AG20443 (cell line): ENCODE measurements at places on chromosomes 7 and 10.
A peak's percentile ranks its signal among the peaks of the same experiment; 100 is the strongest.

DNA sequence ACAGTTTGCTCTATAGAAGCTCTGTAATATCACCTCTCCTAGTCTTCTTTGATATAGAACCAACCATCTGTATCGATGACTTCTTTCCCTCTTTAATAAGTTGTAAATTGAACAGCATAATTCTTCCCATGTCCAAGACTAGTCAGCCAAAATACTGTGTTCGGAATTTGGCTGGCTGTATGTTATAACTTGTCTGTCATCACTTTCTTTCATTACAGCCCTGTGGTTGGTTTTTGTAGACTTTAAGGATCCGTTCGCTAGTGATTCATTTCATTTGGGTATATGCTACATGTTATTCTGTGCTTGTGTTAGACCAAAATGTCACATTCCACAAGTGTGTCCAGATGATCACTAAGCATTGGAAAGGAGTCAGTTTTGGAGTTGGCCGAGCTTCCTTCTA lies 155.4 kb upstream of the ITGB1 start:
- peak; percentile 55 for DNase-seq

DNA sequence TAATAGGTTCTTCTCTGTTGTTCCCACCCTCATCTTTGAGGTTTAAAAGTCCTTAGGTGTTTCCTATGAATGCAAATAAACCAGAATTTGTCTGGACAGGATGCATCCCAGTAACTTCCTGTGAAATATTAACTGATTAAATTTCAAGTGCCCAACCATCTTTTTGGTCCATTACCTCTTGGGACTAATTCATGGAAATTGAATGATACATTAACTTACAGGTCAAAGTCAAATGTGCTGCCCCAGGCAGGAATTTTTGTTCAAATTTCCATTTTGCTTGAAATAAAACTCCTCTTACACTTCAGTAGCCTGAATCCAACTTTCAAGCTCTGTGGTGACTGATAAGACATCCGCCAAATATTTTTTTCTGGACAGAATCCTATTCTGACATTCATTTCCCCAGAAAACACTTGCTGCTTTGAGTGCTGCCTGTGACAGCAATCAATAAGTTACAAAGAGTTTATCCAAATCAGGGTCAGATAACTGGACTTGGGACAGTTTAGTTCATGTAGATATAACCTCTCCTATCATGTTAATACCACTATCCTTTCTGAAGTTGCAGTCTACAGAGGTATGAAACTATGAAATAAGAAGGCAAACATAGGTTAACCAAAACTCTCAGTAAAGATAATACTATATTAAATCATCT lies 383.5 kb downstream of the POM121L12 start:
- no peak for DNase-seq

- no peak for DNase-seq
These were observed 212.8 kb downstream of the IPMK start for GRCh38 chr10:58054881-58055280.

DNA sequence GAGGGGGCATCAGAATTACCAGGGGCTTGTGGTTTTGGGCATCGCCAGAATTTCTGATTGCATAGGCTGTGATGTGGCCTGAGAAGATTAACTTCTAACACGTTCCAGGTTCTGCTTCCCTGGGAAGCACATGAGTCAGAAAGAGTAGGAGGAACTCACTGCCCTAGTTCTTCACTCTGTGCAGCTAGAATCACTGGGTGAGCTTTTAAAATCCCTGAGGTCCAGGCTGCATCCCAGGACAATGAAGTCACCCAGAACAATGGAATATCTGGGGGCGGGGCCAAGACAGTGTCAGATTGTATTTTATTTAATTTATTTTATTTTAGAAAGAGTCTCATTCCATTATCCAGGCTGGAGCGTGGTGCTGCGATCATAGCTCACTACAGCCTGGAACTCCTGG lies 636.5 kb downstream of the CALN1 start:
- DNase-seq: no peak

DNA sequence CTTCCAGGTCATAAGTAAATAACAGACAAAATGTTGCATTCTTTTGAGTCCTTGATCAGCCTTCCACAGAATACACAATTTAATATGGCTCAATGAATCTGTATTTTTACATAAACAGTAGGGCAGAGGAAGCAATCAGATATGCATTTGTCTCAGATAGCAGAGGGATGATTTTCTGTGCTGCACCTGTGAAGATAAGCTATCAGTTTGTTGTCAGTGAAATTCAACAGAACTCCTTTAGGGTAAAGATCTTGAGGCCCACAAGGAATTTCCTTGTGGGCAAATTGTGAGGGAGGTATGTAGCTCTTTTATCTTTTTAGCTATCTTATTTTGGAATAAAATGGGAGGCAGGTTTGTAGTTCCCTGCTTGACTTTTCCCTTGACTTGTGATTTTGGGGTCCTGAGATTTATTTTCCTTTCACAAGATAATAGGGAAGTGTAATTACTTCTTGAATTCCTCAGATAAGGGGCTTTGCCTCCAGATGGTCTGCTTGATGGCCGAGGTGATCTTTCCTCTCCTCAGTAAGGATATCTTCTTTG lies 60.8 kb upstream of the CYP2C18 start:
- DNase-seq: no peak

DNA sequence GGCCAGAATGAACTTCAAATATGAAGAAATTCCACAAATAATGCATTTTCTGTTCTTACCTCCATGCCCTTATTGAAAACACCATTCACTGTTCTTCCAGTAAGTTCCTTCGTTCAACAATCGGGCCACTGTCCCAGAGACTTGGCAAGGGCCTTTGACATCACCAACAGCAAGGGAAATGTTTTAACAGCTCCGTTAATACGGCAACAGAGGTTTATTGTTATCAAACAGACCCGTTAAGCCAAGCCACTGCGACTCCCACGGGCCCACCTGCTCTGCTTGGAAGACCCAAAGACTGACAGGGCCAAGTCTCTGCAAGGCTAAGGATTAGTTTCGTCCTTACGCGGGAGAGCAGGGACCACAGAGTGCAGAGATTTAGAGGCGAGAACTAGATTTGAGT lies 43.4 kb upstream of the LYZL1 start:
- DNase-seq: no peak

- no peak for DNase-seq
These were observed 17.6 kb downstream of the ZDHHC6 start for GRCh38 chr10:112429147-112429546.

- DNase-seq: no peak
These were observed 12.7 kb downstream of the GSTO2 start for GRCh38 chr10:104281694-104282093.

DNA sequence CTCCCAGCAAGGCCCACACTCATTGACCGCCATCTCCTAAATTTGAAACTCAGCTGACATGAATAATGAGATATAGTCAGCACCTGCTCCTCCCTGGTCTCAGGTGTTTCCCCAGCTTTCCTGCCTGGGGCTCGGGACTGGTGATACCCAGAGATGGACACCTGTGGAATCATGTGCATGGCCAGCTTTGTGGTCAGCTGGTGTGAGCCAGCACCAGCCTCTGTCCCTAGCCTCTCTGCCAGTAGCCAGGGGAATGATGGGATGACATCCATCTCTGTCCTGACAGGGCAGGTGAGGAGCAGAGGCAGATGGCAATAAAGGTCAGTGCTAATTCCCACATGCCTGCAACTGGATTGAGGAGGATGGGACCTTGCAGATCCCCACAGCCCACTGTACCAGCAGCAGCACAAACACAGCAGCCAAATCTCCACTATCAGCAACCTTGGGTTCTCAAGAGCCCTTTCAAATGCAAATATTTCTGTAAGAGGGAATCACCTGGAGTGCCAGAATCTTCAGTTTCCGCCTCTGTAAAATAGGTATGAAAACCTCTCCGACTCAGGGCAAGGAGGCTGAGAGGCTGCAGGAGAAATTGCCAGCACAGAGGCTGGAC lies 329.2 kb upstream of the ZMIZ1 start:
- no peak for DNase-seq

GRCh38 chr7:41586931-41587640 lies 115.8 kb downstream of the INHBA start:
- no peak for DNase-seq

- DNase-seq: no peak
These were observed 168.9 kb downstream of the SNX10 start for GRCh38 chr7:26460351-26461085.

DNA sequence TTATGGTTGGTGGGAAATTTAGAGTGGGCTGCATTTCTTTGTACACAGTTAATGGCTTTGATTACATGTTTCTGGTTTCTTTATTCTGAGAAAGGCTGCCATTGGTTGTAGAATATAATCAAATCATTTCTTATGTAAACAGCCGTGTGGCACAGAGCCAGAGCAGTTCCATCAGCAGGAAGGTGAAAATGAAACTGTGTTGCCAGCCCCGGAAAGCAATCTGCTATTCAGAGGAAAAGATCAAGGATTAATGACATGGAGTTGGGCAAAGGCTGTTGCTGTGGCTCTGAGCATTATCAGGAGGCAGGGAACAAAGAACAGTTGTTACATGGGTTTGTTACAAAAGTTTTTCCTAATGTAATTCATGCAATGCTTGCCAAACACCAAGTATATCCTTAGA lies 74.2 kb upstream of the ZNF716 start:
- no peak for DNase-seq

GRCh38 chr7:8831376-8831775 lies 398.0 kb downstream of the NXPH1 start:
- DNase-seq: no peak

- DNase-seq: no peak
These were observed 385.3 kb downstream of the ETV1 start for GRCh38 chr7:13604178-13604577.

GRCh38 chr10:123361832-123362231 lies 207.6 kb downstream of the BUB3 start:
- no peak for DNase-seq

GRCh38 chr7:25313526-25313925 lies 85.2 kb upstream of the NPVF start:
- no peak for DNase-seq

GRCh38 chr10:70756700-70757360 lies 28.3 kb downstream of the TBATA start:
- no peak for DNase-seq

- DNase-seq: no peak
These were observed 368.8 kb downstream of the ADRA2A start for GRCh38 chr10:111445667-111446066.

DNA sequence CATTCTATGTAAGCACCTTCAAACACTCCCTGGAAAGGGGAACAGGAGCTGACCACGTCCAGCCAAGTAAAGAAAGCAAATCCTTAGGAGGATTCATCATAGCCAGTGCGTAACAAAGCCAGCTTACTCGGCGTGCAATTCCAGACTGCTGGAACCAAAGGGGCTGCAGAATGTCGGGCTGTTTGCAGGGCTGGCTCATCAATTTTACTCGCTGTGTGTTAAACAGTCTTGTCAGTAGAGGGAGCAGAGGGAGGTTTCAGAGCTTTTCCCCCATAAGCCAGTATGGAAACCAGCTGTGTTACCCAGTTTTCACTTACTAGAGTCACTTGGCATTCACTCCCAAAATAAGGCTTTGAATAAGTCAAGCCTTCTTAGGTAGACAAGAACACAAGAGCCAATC lies 127.1 kb downstream of the KMT2E start:
- DNase-seq: peak; percentile 70

GRCh38 chr10:87594864-87595263 lies 64.8 kb upstream of the PAPSS2 start:
- no peak for DNase-seq

DNA sequence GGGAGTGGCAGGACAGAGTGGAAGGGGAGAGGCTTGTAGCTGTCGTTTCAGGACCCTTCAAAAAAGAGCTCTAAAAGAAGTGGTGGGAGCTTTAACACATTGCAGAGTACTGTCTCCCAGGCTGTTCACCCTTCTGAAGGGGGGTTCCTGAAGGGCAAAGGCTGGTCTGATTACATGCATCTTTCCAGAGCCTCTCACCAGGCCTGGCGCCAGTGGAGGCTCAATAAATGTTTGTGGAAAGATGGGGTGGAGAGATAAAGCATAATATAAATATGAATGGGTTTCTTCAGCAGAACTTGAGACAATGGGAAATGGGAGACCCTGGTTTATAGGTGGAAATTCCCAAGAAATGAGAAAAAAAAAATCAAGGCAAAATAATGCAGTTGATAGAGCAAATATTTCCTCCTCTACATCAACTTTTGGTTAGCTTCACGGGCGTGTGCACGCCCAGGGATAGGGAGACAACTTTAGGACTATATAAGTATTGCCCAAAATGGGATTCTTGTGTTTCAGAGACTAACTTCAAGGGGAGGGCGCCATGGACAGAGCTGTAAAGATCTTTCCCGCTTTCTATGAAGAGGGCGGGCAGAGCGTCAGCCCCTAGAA lies 613 bp upstream of the BUB3 start:
- no peak for DNase-seq

DNA sequence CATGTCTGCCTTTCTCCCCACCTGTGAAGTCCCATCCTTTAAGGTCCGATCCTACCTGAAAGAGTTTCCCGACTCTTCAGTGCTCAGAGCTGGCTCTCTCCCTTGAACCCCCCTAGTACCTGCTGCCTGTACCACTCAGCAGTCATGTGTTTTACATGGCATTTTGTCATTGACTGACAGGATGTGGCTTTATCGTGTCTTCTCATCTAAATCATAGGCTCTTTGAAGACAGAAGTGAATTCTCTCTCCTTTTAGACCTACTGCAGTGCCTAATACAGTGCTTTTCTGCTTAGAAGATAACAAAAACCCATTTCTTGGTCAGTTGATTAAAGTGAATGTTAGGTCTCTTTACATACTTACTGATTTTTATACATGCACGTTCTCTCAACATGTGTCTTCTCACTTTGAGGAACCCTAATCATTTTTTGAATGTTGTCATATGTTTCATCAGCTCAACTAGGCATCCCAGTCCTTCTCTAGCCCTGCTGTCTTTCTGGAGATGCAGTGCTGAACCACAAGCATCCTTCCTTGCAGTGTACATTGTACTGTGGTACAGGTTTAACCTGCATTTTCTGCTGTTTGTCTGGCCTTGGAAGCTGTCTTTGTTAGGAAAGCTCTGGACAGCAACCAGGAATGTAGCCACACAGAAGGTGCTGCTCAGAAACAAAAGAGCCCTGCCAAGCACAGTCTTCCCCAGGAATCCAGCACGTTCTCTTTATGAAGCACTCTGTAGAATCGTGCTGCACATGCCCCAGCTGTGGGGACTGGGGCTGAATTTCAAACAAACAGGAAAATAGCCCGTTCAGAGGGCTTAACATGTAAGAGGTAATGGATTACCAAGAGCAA lies 28.1 kb upstream of the LRRC4 start:
- DNase-seq: no peak

DNA sequence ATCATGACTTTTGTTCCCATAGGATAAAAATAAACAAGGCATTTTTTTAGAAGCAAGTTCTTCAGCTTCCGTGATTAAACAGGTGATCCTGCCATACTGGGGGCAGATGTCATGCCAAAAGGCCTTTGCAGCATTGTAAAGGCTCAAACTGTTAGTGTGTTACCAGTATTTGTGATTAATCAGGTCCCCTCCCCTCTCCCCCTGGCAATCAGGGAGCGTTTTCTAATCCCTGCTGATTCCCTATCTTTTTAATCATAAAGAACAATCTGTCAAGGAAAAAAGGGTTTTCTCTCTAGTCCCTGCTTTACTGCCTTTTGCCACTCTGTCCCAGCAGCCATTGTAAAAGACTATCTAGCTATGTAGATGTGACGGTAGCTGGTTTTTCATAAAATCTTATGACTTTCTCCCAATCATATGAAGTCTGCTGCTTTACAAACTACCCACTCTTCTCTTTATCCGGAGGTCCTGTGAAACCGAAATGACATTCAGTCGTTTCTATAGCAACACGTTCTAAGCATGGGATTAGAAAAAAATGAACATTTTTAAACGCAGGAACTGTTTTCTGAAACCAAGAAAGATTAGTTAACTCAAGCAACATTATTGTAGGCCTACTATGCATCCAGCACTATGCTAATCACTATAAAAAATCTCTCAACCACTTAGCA lies 210.9 kb downstream of the RNLS start:
- DNase-seq: no peak
